ENCODE measurements at places on chromosomes 7 and 10.

DNA sequence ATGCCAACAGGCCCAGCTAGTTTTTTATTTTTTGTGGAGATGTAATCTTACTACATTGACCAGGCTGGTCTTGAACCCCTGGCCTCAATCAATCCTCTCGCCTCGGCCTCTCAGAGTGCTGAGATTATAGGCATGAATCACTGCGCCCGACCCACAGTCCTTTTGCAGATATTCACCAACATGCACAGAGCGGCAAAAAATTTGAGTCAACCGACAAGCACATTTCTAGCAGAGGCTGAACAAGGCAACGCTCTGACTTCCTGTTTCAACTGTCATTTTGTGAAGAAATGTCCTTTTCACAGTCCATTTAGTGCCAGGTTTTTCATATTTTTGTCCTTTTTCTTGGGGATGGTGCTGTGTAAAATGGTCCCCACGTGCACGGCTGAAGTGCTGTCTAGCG, 71.1 kb upstream of the KAT6B start:
- no peak for DNase-seq

- DNase-seq, result no peak
Measured at GRCh38 chr7:24334012-24334411, 50.0 kb downstream of the NPY start.

DNA sequence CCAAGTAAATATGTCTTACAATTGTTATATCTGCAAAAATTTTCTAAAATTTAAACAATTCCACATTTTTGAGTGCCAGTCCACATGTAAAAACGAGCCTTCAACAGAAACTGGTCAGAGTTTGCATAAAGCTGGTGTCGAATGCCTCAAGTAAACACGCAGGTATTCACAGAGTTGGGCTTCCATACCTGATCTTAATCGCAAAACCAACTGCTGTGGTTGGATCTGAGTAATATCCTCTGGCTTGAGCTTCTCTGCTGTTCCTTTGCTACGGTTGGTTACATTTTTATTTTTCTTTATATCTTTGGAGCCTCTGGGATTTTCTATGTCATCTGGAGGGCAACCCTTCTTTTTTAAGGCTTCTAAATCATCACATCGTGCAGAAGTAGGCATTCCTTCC, 28.4 kb downstream of the ITGB1 start:
- no peak for DNase-seq

GRCh38 chr7:12567015-12567414, 3.5 kb upstream of the SCIN start:
- DNase-seq, result no peak

DNA sequence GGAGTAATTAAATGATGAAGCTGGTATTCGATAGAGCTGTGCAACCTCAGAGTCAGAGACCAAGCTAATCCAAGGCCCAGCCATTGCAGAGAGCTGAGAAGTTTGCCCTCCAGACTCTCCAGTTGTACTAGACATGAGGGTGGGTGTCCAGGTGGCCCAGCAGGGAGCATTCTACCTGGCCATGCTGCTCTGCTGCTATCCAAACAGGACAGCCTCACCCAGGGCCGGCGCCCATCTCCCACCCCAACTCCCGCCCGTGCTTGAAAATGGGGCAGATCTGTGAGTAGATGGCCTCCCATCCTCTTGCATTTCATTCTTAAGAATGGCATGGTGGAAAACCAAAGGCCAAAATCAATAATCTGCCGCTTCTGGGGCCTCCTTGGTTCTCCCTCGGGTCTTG, 124.2 kb downstream of the TCERG1L start:
- DNase-seq, result no peak

DNA sequence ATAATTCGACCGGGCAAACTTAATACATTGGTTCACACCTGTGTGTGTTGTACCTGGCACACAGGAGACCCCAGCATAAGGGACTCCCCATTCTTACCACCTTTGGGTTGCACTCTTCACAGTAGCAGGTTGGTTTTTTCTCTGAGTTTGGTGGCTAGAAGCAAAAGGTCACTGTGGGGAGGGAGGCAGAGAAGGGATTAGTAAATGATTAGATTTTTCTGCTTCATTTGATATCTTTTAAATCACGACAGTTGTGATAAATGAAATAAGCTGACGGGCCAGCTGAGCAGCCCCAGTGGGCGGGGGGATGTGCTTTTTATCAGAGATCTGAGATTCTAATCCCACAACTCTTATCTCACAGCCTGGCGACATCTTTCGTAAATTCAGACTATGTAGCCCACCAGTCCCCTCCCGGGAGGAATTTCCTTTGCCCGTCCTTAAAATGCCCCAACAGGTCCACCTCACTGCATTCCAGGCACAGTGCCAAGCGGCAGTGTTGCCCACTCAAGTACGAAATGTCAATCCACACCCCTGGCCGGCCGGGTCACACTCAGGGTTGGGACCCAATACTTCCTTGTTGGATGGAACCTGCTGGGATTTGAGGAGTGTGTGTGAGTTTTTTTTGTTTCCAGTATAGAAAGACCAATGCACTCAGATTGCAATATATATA, 10.5 kb upstream of the KCP start:
- DNase-seq, result no peak

GRCh38 chr10:78407966-78408365, 374.3 kb downstream of the RPS24 start:
- DNase-seq, result no peak

- no peak for DNase-seq
Measured at GRCh38 chr7:55017841-55018240, 976 bp upstream of the EGFR start.

Data from H1 (cell line).